ENCODE measurements at places on chromosomes 11 and 22.

DNA sequence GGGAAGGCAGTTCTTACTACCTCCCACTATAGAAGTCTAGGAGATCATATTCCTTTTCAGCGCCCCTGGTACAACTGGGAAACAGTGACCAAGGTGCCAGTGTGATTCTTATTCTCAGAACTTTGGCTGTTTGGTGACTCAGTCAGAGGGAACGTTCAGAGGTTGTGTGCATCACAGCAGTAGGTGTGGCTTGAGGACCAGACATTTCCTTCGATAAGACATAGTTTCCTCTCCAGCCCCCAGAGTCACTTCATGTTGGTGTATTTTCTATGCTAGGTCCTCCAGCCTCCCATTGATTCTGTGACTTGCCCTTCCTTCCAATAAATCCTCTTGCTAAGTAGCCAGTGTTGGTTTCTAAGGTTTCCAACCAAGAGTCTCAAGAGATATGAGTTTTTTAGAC, 171.9 kb upstream of the MPPED2 start:
- no peak overlapping the region for H3K4me3 ChIP-seq
- H3K36me3 ChIP-seq = no peaks in the 10 kb centered on the region
- no peak for DNase-seq
- H3K27ac ChIP-seq = no peak overlapping the region
- H3K4me1 ChIP-seq = no peaks in the 10 kb centered on the region
- no peaks in the 10 kb centered on the region for H3K27me3 ChIP-seq

- no peak overlapping the region for H3K4me3 ChIP-seq
- no peaks in the 10 kb centered on the region for H3K27me3 ChIP-seq
- peaks cover 6% of the 10 kb centered on the region for H3K4me1 ChIP-seq
- no peak overlapping the region for H3K27ac ChIP-seq
Observed at GRCh38 chr11:45885921-45886721, 670 bp downstream of the MAPK8IP1 start.

DNA sequence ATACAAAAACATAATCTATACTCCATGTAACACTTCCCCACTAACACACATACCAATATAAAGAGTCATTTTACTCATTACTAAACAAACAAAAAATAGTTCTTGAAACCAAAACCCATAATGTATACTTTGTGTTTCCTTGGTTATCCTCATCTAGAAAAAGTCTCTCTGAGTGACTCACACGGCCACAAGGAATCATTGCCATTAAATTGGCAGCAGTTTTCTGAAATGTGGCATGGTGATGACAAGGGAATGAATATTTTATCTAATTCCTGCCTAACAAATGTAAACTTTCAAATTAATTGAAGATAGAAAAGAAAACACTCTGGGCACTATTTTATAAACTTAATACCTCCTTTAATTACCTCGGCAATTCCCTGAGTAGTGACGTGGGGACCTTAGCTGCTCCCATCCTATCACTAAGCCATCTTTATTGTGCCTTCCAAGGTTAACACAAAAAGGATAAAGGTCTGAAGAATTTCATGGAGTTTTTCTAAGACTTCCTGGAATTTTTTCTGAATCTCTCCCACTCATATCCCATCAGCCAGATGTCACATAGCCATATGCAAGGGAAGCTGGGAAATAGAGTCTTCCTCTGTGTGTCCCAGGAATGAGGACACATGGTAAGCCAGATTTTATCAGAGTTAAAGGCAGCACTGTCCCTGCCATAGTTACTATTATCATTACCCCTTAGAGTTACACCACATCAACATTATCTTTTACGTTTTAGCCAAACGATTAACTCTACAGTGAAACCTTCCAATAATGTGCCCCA, 857.2 kb upstream of the TENM4 start:
- H3K27me3 ChIP-seq = no peaks in the 10 kb centered on the region
- no peaks in the 10 kb centered on the region for H3K36me3 ChIP-seq
- H3K27ac ChIP-seq = no peak overlapping the region

DNA sequence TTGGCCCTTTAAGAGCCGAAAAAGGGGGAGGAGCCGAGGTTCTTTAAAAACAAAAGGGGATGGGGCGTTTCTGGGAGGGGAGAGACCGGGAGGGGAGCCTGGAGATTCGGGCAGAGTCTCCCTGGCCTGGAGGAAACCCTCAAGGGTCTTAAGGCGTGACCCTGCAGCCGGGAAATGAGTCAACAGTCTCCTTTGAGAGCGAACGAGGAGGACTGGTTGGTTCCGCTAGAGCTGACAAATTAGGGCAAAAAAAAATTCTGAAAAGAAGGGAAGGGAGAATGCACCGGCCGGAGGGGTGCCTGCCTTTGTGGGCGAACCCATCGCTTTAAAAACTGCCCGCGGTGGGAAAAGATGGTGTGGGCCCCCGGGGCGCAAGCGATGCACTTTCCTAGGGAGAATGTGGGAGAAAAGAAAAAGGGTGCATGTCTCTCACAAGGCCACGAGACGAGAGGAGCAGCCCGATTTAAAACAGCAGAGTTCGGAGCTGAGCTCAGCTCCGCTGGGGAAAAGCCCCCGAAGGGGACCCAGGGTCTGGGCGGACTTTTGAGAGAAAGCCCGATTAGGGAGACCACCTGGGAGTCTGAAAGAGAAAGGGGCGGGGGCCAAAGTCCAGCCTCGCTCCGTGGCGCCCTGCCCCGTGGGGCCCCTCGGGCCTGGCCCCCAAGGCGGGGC, 874 bp downstream of the ZFTA start:
- peak overlapping the region; percentile 64 for H3K27ac ChIP-seq
- H3K36me3 ChIP-seq = no peaks in the 10 kb centered on the region
- H3K27me3 ChIP-seq = no peaks in the 10 kb centered on the region
- peaks cover 8% of the 10 kb centered on the region for H3K4me1 ChIP-seq
- DNase-seq = peak; percentile 55

GRCh38 chr11:11251394-11251970, 101.6 kb downstream of the CSNK2A3 start:
- no peaks in the 10 kb centered on the region for H3K36me3 ChIP-seq
- H3K27ac ChIP-seq = no peak overlapping the region
- H3K4me3 ChIP-seq = no peak overlapping the region
- no peaks in the 10 kb centered on the region for H3K4me1 ChIP-seq
- no peaks in the 10 kb centered on the region for H3K27me3 ChIP-seq
- no peak for DNase-seq

DNA sequence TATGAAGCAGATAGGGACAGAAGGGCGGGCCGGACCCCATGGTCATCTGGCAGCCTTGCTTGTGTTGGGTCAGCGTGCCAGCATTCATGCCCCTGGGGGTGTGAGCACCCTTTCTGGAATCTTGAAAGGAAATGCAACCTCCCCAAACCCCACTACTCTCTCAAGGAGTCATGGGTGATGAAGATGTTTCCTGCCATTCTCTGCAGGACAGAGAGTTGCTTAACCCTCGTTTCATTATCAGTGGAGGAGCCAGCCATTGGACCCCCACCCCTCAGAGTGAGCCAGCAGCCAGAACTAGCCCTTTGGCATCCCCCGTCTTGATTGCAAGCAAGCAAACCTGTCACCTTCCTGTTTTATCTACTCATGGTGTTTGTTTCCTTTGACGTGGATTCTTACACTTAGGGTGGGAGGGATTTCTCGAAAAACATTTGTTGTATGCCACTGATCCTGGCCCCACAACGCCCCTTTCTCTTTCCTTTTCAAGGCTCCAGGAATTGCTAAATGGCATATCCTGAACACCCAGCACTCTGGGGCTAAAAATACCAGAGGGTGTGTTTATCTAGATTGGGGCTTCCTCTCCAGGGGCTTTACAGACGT, 258.3 kb downstream of the ETS1 start:
- peak; percentile 76 for DNase-seq
- no peaks in the 10 kb centered on the region for H3K36me3 ChIP-seq
- no peaks in the 10 kb centered on the region for H3K27me3 ChIP-seq
- peaks cover 76% of the 10 kb centered on the region for H3K4me1 ChIP-seq
- H3K27ac ChIP-seq = peak overlapping the region; percentile 30

DNA sequence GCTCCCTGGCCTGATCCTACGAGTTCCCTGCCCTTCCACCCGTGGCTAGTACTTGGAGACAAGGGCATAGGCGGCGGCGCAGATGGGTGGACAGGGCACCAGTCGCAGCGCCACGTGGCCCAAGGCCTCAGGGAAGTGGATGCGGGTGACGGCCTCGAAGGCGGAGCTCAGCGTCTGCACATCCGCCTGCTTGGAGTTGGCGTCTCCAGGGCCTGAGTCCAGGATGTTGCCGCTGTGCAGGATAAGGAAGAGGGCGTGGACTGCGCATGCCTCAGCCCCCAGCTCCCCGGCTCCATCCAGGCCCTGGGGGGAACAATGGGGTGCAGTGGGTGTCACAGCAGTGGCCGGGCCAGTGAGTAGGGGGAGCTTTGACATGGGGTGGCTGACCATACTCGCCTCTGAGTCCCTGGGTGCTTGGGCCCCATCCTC, 6.6 kb downstream of the PITPNM1 start:
- H3K27me3 ChIP-seq = no peaks in the 10 kb centered on the region
- peaks cover 6% of the 10 kb centered on the region for H3K4me1 ChIP-seq
- no peak overlapping the region for H3K27ac ChIP-seq
